ENCODE measurements at places on chromosomes 2 and 18.

- DNase-seq = no peak
Measured at GRCh38 chr2:76711490-76711889, 810.7 kb downstream of the LRRTM4 start.

DNA sequence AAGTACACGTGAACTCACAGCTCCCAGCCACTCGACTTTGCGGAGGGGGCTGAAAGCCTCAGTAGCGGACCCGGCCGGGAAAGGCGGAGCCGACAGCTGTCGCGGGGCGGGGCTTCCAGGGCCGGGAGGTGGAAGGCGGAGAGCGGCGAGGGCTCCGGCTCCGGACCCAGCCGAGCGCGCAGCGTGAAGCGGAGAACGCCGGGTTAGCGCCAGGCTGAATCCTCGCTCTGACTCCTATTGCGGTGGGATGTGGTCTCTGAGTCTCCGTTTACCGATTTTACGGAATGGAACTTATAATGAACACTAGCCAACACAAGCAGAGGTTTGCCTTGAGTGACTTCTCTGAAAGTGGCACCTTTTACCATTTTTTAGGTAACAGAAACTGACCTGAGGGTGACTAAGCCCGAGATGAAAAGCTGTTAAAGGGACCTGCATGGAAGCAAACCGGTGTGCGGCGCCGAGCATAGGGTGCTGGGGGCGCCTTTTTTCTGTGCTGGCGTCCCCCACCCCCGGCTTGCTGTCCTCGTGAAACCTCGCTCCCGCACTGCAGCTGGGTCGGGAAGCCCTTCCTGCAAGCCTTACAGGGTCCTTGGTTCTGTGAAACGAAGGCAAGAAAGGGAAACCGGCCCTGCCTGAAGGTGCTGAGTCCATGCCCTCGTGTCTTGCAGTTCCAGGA, 72.9 kb downstream of the EN1 start:
- DNase-seq = peak; percentile 42

DNA sequence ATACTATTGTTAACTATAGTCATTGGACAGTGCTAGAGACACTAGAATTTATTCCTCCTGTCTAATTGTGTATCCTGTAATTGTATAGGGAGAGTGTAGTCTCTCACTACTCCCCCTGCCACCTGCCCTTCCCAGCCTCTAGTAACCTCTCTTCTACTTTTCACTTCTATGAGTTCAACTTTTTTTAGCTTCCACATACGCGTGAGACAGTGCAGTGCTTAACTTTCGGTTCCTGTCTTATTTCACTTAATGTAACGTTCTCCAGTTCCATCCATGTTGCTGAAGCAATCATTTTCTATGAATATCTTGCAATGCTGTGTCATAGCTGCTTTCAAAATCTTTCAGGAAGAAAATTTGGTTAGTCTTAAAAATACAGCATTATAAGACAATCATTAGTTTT, 22.8 kb upstream of the RUFY4 start:
- DNase-seq = no peak

- no peak for DNase-seq
Measured at GRCh38 chr2:169999054-169999453, 171.8 kb downstream of the UBR3 start.

DNA sequence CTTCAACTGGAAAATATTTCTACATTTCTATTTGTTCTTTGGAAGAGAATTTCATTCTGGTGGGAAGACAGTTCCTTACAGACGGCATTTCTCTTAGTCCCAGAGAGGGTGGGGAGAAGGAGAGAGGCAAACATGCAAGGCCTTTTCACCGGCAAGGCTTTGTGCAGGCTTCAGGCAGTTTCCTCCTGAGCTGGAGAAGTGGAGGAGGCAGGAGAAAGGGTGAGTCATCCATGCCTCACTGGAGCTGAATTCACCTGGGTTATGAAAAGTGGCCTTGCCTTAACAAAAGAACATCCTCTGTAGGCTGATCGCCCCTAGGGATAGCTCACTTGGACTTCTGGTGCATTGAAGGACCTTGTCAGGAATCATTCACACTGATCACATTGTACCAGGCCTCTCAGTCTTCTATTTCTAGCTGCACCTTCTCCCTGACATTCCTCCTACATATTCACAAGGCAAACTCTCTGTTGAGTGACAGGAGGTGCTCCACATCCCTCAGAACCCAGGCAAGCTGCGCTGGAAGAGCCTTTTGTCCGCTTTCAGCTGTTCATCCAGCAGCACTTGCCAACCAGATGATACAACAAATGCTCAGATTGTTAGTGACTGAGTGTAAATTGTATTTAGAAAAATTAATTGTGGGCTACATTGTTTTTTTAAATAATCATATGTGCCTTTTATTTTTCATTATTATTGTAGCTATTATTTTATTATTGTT, 796.1 kb downstream of the DCDC2C start:
- DNase-seq = no peak

- no peak for DNase-seq
Measured at GRCh38 chr18:69982417-69982816, 34.7 kb upstream of the CD226 start.

DNA sequence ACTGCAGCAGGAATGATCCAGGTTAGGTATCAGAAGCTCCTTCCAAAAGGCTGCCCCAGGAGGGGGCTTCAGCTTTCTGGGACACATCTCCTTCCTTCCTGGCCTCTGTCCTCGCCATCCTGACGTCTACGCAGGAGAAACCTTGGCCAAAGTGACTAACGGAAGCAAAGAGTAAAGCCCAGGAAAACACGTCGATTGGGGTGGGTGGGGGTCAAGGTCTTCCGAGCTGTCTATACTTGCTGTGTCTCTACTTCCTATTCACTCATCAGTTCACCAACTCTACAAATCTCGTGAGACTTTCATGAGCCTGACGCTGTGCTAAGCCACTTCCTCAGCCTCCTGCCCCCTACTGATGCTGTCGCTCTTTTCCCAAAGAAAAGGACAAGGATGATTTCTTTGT, 212.6 kb downstream of the TNS1 start:
- DNase-seq = peak; percentile 58

DNA sequence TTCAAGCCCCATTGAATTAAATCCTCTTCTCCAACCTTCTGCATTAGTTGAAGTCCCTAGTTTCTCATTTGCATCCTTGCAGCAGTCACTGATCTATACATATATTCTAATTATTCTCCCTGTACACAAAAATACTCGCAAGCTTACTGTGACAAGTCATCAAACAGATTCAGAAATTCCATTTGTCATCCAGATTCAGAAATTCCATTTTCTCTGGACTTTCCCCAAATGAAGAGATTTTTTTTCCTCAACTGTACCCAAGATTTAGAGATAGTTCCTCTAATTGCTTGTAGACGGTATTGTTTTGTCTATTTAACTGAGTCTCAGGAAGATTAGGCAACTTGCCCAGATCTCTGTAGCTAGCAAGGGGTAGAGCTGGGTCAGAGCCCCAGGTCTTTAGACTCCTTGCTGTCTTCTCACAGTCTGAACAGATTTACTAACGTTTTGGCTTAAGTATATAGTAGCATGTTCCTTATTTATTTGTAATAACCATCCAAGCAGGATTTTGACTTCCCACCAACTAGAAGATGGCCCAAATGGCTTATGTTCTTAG, 34.2 kb downstream of the RAB12 start:
- no peak for DNase-seq

DNA sequence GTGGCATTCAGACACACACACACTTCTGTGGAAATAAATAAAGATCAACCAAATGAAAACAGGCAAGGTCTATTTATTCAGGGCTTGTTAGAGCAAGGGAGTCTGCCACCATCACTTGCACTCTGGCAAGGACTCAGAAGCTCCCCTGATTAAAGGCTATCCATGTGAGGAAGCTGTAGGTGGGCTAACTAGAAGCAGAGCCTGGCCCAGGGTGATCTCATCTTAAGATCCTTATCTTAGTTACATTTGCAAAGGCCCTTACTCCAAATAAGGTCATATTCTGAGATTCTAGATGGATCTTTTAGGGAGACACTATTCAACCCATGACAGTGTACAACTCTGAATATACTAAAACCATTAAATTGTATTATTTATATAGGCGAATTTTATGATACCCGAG, 190.0 kb upstream of the SRD5A2 start:
- no peak for DNase-seq

- DNase-seq = no peak
Measured at GRCh38 chr2:120210270-120210693, 12.9 kb downstream of the TMEM185B start.

Data from cardiac fibroblast (primary cell).